ENCODE measurements at places on chromosomes 1 and 21. TPM values are rescaled to one million over a fixed set of nuclear protein-coding genes. Genes with fewer than 3 reads are reported as not detected.

DNA sequence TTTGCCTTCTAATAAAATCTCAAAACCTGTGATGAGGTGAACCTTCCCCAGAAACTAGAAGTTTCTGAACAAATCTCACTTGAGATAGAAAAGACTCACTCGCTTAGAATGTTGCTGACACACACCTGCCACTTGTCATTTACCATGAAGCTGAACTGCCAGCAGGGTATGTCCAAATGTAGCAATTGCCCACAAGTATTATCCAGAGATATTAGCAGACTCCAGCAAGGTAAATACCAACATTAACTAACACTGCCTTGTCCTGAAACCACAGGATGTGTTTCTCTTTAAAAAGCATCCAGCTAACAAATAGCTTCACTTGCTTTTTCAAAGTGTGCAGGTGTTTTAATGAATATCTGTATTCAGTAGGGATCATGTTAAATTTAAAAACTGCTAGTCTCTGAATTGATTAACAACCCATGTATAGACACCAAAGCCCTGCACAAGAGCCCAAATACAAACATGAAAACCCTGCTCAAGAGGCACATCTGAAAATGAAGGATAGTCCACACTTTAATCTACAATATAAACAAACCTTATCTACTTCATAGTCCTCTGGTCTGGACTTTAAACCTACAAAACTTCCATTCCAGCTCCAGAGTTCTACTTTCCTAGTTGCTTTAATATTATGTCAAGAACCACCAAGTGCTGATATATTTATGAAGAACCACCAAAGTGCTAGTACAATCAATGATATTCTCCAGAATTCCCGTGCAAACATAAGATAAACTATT, 19.3 kb downstream of the KRTAP8-1 start:
- no peak for DNase-seq

Gene FABP3
- 0.62 TPM for total RNA-seq

GRCh38 chr1:28778021-28778420, 33.9 kb upstream of the OPRD1 start:
- DNase-seq, result peak; percentile 1

Gene STUM
- total RNA-seq, result not detected

DNA sequence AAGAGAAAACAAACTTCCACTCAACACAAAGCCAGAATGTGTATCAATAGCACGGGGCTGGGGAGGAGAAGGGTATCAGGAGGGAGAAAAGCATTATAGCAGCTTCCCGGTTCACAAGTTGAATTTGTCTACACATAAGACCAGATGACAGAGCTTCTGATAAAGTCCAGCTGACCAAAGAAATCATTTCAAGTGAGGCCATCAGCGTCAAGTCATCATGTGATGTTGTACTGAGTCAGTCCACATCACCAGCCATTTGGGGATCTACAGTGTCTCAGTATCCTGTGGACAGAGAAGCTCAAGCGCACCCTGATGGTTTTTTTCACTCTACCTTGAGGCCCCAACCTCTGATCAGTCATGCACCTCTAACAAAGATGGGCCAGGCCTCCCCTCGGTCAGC, 33.0 kb downstream of the SETD4 start:
- DNase-seq, result no peak

- no peak for DNase-seq
Observed at GRCh38 chr1:151935154-151935553, 25.8 kb upstream of the THEM4 start.

DNA sequence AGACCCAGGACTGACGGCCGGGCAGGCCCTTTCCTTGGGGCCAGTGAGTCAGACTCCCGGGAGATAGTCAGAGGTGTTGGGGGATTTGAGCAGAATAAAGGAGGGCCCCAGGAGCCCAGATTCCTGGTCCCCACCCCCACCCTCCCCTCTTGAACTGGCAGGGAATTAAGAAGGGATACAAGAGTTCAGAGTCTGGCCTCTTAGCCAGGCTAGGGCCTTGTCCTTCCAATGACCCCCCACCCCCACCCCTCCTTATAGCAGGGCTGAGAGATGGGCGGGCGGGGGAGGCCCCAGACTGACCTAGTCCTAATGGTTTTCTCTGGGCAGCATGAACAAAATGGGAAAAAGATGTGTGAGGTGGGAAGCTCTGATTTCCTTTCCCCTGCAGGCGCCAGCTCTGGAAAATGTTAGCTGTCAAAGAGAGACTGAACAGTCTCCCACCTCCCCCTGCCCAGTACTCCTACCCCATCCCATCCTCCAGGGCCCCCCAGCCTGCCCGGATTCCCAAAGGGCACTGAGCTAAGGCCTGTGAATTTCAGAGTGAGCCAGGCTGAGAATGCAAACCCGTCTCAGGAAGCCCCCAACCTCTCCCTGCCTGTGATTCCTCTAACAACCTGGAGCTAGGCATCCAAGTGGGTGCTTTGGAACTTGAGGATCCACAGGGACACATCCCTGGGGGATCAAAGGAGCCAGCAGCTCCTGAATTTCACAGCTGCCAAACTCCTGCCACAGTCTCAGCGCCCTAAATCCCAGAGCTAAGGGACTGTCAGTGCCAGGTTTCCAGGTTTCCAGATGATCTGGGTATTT, 5.8 kb upstream of the CRABP2 start:
- no peak for DNase-seq

Gene WDR64
- total RNA-seq, result 0.99 TPM

DNA sequence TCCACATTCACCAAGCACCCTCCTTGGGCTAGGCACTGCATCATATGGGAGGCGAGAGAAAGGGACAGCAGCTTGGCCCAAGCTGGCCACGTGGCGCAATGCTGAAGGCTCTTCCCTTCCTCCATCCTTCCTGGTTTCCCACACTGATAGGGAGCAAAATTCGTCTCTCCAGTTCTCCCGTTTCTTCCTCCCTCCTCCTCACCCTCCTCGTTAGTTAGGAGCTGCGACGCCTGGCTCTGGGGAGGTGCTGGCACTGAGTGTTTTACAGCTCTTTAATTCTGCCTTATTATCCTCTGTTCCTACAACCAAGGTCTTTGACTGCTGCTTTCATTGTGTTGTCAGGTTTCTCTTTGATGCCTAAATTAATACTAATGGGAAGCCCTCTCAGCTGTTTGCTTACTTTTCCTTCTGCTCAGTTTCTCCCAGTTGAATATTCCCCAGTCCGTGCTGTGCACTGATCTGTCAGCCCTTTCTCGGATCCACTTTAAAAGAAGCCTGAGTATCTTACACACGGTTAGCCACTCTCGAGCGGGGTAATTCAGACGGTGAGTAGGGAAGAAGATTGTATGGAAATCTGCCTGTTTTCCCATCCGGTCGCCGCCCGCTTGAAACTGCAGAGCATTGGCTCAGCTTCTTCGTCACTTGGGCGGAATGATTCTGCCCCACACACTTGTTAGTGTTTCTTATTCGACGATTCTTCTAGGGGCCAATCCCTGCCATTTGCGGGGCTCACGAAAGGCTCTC, 56.2 kb upstream of the SMYD2 start:
- DNase-seq, result no peak

DNA sequence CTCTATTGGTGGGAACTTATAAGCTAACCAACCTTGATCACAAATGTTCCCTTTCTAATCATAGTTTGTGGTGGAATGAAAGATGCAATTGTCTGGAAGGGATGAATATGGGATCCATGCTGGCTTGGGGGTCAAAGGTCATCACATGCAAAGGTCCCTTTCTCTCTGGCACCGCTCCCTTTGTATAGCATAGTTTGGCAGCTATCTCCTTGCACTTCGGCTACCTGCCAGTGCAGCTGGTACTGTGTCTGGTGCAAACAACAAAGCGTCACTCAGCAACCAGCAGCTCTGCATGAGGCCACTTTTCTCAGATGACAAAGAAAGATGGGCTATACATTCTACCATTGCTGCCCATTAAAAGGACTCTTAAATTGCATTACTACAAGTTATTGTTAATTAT, 188.2 kb upstream of the NFIA start:
- DNase-seq, result no peak

GRCh38 chr1:71743862-71744261, 538.5 kb downstream of the NEGR1 start:
- DNase-seq, result no peak

DNA sequence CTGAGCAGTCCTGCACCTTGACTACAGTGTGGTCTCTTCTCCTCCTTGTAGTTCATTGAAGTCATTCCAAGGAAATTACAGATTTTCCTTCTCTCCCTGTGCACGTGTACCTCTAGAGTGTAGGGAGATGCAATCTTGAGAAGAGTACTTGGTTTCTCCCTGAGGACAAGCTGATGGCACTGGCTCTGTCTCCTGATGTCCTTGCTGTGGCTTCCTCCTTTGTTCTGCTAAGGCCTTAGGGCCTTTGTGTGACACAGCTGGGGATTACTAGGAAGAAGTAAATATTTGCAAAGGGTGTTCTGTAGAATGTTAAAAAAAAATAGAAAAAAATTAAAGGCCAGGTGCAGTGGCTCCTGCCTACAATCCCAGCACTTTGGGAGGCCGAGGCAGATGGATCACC, 66.2 kb upstream of the APOBEC4 start:
- DNase-seq, result no peak

DNA sequence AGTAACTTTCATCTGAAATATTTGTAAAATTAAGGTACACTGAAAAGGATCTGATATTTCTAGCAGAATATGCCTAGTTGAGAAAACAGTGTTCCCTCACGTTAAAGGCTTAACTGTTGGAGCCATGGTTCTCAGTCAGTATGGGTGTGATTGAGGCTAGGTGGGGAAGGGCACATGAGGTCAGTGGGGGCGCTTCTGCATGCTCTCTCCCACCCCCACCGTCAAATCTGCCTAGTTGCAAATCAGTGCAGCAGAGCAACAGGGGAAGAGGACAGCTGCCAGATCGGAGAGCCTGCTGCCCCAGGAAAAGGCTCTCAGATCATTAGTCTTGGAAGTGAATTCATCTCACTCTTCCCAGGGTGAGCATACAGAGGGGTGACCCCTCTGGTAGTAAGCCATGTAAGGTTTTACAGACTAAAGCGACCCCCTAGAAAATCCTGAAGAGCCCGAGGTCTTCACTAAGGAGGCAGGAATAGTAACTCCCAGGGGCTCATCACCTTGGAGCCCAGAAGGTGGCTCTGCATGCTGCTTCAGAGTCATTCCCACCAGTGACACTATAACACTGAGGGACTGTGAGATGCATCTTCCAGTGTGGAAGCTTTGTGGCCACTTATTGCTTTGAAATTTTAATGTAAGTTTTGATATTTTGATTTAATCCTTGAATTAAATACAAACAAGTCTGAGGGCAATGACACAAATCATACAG, 83.1 kb upstream of the BARHL2 start:
- DNase-seq, result no peak

GRCh38 chr1:93056214-93056613, 22.9 kb upstream of the MTF2 start:
- no peak for DNase-seq

Gene C1orf185
- not detected for total RNA-seq

Gene TCP10L
- 1.1 TPM for total RNA-seq

GRCh38 chr1:219398815-219399396, 214.0 kb downstream of the ZC3H11B start:
- DNase-seq, result no peak

GRCh38 chr1:25556791-25557476, 13.5 kb downstream of the LDLRAP1 start:
- DNase-seq, result no peak
